ENCODE measurements at places on chromosomes 6 and 20. TPM values are rescaled to one million over a fixed set of nuclear protein-coding genes. Genes with fewer than 3 reads are reported as not detected.
A peak's percentile ranks its signal among the peaks of the same experiment; 100 is the strongest.

GRCh38 chr20:49885558-49886332 lies 29.6 kb downstream of the SPATA2 start:
- no peak for DNase-seq
- no peak overlapping the region for H3K27ac ChIP-seq
- peaks cover 36% of the 10 kb centered on the region for H3K4me1 ChIP-seq
- no peak overlapping the region for H3K4me3 ChIP-seq

- peaks cover 8% of the 10 kb centered on the region for H3K4me1 ChIP-seq
- no peaks in the 10 kb centered on the region for H3K27me3 ChIP-seq
- peak overlapping the region; percentile 48 for H3K4me3 ChIP-seq
- no peaks in the 10 kb centered on the region for H3K36me3 ChIP-seq
- no peak for DNase-seq
- peak overlapping the region; percentile 82 for H3K27ac ChIP-seq
Observed at GRCh38 chr6:148507774-148508173, 165.1 kb downstream of the SASH1 start.

DNA sequence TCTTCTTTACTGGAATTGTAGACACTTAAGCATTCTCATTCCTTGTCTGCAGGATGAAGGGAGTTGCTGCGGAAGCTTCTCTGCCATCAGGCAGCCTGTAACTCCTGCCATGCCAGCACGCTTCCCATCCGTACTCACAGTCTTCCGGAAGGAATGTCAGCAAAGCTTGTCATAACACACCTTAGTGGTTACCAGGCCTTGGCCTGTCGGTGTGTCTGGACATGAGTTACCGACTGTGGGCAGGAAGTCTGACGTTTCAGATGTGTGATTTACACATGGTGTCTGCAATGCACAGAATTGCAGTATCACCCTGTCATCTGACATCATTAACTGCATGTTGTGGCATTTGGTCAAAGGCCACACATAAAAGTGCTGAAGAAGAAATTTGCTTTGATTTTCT lies 102.2 kb downstream of the SLC24A3 start:
- DNase-seq: no peak
- no peaks in the 10 kb centered on the region for H3K36me3 ChIP-seq
- H3K27me3 ChIP-seq: no peaks in the 10 kb centered on the region
- H3K4me3 ChIP-seq: no peak overlapping the region
- no peak overlapping the region for H3K27ac ChIP-seq
- H3K4me1 ChIP-seq: no peaks in the 10 kb centered on the region

- no peaks in the 10 kb centered on the region for H3K36me3 ChIP-seq
- H3K4me3 ChIP-seq: no peak overlapping the region
- no peak overlapping the region for H3K27ac ChIP-seq
- H3K4me1 ChIP-seq: no peaks in the 10 kb centered on the region
Observed at GRCh38 chr6:1993042-1993441, 252.4 kb downstream of the GMDS start.

DNA sequence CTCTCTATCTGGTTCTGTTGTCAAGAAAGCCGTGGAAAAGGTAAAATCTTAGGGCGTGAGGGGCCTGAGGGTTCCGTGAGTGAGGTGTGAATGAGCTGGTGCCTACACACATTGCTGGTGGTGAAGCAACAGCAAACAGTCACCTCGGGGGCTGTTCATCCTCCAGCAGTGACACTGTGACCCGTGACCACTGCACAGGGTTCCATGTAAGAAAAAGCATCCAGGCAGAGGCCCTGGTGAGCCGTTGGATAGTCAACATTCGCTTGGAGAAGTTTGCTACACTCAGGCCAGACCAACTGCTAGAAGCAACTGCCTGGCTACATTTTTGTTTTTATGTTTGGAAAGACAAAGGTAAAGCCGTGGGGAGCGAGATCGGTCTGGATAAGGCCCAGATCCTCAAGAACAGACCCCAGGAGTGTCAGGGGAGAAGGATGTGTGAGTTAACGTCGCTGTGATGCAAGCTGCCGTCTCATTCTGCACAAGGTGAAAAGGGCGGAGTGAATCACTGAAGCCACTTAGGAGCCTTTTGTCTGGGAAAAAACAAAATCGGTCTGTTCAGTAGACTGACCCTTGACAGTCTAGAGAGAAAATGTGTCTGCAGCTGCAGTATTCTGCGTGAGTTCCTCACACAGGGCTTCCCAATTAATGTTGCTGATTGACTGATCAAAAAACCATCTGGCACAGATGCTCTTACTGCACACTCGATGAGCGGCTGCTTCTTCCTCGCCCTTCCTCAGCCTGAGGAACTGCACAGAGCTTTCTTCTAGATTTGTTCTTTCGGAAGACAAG lies 404.0 kb downstream of the SMOC2 start:
- no peak for DNase-seq
- no peaks in the 10 kb centered on the region for H3K4me1 ChIP-seq
- no peaks in the 10 kb centered on the region for H3K27me3 ChIP-seq
- no peaks in the 10 kb centered on the region for H3K36me3 ChIP-seq

DNA sequence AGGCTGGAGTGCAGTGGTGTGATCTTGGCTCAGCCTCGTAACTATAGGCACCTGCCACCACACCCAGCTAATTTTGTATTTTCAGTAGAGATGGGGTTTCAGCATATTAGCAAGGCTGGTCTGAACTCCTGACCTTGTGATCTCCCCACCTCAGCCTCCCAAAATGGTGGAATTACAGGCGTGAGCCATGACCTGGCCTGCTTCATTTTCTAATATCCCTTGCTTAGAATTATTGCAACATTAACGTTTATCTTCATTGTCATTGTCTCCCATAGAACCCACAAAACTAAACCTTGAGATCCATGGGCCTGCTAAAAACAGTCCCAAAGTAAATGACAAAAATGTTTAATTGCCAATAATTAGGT lies 6.1 kb downstream of the EEF1A1 start:
- no peak overlapping the region for H3K27ac ChIP-seq
- DNase-seq: no peak
- peaks cover 57% of the 10 kb centered on the region for H3K36me3 ChIP-seq
- no peaks in the 10 kb centered on the region for H3K27me3 ChIP-seq

Gene SLC13A3
- total RNA-seq: 1.6 TPM

DNA sequence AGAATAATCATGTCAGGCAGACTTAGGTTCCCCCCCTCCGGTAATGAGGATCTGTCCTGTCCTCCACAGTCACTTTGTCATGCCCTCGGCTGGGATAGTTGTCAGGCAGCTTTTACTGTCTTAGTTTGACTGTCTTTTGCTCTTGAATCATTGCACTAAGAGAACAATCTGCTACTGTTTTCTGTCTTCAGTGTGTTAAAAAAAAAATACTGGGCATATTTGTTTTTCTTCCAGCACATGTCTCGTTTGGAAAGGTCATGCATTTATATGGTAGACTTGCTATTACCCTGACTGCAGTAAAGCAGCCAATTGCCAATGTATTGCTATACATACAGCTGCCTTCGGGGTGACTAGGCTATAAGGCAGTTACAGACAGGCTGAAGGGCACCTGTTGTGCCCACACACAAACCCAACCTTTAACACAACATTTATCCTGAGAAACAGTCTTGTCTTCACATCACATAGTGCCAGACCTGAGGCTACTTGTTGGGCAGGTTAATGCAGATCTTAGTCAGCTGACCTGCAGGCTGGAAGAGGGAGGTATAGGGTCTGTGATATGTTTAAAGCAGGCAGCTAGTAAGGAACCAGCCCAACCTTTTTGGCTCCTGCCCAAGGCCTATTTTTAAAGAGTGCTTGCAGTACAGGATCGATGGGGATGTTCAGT lies 26.7 kb downstream of the ARFGEF3 start:
- no peaks in the 10 kb centered on the region for H3K4me1 ChIP-seq
- no peaks in the 10 kb centered on the region for H3K27me3 ChIP-seq
- no peak for DNase-seq
- H3K27ac ChIP-seq: no peak overlapping the region

DNA sequence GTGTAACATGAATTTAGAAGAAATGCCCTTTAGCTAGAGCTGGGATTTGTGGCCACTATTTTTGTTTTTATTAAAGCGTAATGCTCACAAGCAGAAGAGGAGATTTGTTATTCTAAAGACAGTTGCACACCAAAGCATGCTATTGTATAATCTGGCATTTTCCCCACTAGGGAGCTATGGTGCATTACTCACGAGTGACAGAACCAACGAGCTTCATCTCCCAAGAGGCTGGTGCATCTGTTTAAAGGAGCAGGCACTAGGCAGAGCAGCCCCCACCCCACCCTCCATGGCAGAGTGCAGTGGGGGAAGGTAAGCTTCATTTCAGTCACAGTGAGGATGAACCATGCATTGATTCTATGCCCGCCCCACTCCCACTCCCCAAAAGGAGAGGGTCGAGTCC lies 287.3 kb upstream of the TSHZ2 start:
- H3K27ac ChIP-seq: no peak overlapping the region
- H3K4me3 ChIP-seq: no peak overlapping the region
- peaks cover 6% of the 10 kb centered on the region for H3K27me3 ChIP-seq

Gene TCF15
- total RNA-seq: 0.43 TPM

GRCh38 chr6:32947552-32948465 lies 5.1 kb downstream of the HLA-DMA start:
- H3K27me3 ChIP-seq: no peaks in the 10 kb centered on the region
- no peak overlapping the region for H3K27ac ChIP-seq
- no peaks in the 10 kb centered on the region for H3K36me3 ChIP-seq

DNA sequence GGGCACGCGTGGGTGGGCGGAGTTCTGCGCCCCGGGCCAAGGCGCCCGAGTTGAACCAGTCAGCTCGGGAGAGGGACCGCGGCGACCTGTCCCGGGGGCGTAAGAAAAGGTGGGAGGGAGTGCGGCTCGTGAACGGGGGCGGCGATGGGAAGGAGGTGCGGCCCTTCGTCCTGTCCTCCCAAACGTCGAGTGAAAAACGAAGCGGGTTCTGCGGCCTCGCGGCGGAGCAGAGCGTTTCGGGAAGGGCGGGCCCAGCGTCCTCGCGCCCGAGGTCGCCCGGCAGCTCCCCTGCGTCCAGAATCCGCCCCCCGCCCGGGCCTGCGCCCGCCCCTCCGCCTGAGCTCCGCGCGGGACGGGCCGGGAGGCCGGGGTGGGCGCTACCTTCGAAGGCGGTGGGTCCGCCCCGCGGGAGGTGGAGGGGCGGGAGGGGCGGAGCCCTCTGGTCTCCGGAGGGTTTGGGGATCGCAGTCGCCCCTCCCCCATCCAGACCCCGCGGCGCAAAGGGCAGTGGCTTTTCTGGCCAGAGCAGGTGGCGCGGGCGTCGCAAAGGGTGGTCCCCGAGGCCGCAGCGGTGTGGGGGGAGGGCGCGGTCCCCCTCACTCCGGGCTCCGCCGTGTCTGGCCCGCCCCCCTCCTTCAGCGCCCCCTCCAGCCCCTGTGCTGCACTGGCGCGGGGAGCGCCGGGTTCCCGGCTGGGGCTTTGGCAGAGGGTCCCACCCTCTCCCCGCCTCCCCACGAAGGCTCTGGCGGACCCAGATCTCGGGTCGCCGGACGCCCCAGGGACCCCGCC lies 838 bp downstream of the STMN3 start:
- DNase-seq: no peak
- H3K4me1 ChIP-seq: peaks cover 14% of the 10 kb centered on the region
- no peaks in the 10 kb centered on the region for H3K36me3 ChIP-seq

GRCh38 chr6:126380072-126380583 lies 40.2 kb downstream of the CENPW start:
- no peaks in the 10 kb centered on the region for H3K4me1 ChIP-seq
- DNase-seq: no peak
- H3K27me3 ChIP-seq: no peaks in the 10 kb centered on the region

- DNase-seq: no peak
Observed at GRCh38 chr20:24102749-24103333, 114.3 kb upstream of the GGTLC1 start.

Gene NFYA
- 23.9 TPM for total RNA-seq

Measured in upper lobe of right lung (tissue), 1 donor.